ENCODE measurements at places on chromosomes 12 and 14. TPM values are rescaled to one million over a fixed set of nuclear protein-coding genes. Genes with fewer than 3 reads are reported as not detected.

The ARHGAP9 gene
- 16.3 TPM for total RNA-seq

The RASSF9 gene
- 2.7 TPM for total RNA-seq

The CARMIL3 gene
- total RNA-seq = 3.3 TPM

The CSRP2 gene
- total RNA-seq = 20.3 TPM

The PRH1 gene
- total RNA-seq = 29.1 TPM

The GMFB gene
- 48.2 TPM for total RNA-seq

The C14orf39 gene
- total RNA-seq = not detected

The SLC10A1 gene
- total RNA-seq = not detected

The COL2A1 gene
- not detected for total RNA-seq

The DLST gene
- total RNA-seq = 72.4 TPM

Data from sigmoid colon (tissue), 7 donors.